NCI-H460 (cell line): ENCODE measurements at places on chromosomes 5 and 9. TPM values are rescaled to one million over a fixed set of nuclear protein-coding genes. Genes with fewer than 3 reads are reported as not detected.
A peak's percentile ranks its signal among the peaks of the same experiment; 100 is the strongest.

SV2C gene
- total RNA-seq = not detected in 2 replicates

GRCh38 chr9:95096381-95096780 lies 221.1 kb downstream of the FANCC start:
- DNase-seq = no peak

ZNF300 gene
- 0.05 and 0.06 TPM in 2 replicates for total RNA-seq

DNA sequence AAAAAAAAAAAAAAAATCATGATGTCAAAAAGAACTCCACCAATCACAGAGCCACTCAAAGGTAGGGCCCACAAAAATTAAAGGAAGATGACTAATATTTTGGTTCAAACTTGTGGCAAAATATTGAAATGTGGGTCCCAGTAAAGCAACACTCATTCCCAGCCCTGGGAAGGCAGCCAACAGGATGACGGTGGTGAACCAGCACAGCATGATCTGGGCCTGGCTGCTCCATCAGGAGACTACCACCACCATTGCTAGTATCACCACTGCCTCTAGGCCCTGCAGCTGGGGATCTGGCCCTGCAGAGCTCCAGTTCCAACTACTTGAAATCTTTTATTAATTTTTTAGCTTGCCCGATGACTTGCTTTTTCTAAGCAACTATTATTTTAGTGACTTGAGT lies 206.8 kb upstream of the ITGA1 start:
- no peak for DNase-seq

DNA sequence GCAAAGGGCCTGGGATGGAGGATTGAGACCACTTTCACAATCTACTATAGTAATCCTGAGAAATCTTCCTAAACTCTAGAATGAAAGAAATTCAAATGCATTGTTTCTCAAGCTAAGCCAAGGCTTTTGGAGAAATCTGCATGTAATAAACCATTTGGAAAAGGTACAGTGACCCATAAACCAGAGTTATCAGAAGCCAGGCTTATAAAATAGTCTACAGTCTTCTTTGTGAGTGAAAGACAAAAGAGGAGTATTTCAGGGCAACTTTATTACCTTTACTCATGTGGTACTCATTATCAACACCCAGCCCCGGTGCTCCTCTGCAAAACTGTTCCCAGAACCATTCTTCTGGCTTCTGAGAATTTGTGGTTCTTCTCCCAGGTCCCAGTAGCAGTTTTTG lies 87.0 kb downstream of the GALNT10 start:
- no peak for DNase-seq

GRCh38 chr5:81183811-81184748 lies 49.0 kb upstream of the CKMT2 start:
- DNase-seq = no peak

GRCh38 chr5:136132087-136132486 lies 558 bp upstream of the SMAD5 start:
- DNase-seq = no peak

- no peak for DNase-seq
Observed at GRCh38 chr5:137516251-137516797, 17.2 kb upstream of the SPOCK1 start.

SMIM33 gene
- total RNA-seq = not detected in 2 replicates

INSL6 gene
- not detected in 2 replicates for total RNA-seq

GRCh38 chr9:137456061-137456863 lies 2.9 kb downstream of the NSMF start:
- DNase-seq = no peak

DNA sequence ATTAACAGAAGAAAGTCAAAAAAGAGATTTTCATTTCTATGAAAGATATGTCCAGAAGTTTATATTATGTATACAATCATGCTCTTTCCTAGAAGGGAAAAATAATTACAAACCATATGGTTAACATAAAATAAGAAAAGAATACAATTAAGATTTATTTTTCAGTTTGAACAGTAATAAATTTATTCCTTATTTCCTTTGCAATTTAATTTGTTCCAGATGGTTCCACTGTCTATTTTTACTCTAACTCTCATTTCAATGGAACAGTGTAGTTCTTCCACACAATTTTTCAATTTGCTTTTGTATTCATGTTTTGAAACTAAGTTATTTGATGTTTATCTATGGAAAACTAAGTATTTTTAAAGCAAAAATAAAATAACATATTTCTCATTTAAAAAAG lies 1026.3 kb downstream of the TAF11L14 start:
- DNase-seq = no peak

- DNase-seq = no peak
Observed at GRCh38 chr9:121709798-121710197, 58.4 kb downstream of the DAB2IP start.

DNA sequence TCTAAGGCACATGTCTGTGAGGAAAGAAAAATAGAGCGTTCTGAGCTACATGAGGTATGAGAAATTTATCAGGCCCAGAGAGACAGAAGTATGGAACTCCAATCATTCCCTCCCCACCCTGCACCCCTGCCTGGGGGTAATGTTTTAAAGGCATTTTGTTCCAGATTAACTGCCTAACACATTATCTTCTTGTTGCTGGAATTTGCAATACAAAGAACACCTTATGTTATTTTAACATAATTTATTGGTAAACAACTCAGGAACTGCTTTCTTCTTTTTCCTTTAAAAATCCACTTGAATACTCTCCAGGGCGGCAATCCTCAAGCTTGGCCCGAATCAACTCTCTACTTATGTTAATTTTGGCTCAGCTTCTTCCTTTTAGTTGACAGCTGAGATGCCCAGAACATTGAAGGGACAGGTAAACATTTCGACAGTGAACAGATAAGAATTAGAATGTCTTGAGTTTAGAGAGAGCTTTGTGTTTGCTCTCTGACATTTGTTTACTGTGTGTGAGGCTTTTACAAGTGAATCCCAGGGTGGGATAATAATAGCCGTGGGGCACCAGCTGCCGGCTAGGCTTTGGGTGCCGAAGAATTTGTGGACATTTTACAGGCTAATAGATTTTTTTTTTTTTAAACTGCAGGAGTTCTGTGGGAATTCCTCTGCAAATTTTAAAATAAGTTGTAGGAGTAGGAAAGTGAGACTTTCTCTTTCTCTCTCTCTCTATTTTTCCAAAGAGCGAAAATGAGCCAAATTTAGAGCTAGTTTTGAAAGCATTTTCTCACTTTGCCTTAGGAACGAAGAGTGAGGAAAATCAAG lies 96.4 kb upstream of the TAF11L2 start:
- no peak for DNase-seq

- DNase-seq = no peak
Observed at GRCh38 chr5:108919591-108920326, 172.1 kb downstream of the FER start.

GRCh38 chr9:88922091-88922490 lies 69.2 kb upstream of the S1PR3 start:
- no peak for DNase-seq

GRCh38 chr9:99257723-99258389 lies 35.8 kb downstream of the SEC61B start:
- no peak for DNase-seq

- DNase-seq = no peak
Observed at GRCh38 chr9:123967323-123967722, 37.4 kb upstream of the DENND1A start.

- no peak for DNase-seq
Observed at GRCh38 chr5:177132136-177133095, 1.2 kb upstream of the NSD1 start.

GRCh38 chr9:15304632-15305031 lies 2.4 kb downstream of the TTC39B start:
- DNase-seq = no peak

DNA sequence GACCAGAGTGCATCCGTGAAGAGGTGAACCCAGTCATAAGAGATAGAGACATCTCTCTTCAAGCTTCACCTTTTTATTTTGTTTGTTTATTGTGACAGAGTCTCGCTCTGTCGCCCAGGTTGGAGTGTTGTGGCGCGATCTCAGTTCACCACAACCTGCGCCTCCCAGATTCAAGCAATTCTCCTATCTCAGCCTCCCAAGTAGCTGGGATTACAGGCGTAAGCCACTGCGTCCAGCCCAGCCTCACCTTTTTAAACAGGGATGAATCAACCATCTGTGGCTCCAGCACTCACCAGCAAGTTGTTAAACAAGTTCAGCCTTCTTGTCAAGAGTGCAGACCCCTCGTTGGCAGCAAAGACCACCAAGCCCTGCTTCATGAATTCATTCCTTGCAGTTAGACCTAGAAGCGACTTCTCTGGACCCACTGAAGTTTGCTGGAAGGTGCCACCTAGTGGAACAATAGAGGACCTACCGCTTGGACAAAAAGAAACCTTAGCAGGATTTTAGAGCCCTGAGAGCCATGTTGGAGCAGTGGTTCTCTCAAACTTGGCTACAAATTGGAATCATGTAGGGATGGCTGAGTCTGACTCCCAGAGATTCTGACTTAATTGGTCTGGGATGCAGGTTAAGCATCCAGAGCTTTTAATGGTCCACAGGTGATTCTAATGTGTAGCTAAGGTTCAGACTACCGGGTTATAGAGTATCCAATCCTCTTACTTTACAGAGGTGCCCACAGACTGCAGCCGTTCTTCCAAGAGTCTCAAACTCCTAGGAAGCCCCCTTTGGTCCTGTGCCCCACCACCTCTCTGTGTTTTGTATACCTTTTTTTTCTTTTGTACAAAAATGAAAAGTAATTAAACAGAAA lies 10.5 kb upstream of the GALNT10 start:
- peak; percentile 73 for DNase-seq

SUSD3 gene
- 0.27 and 0.32 TPM in 2 replicates for total RNA-seq

C5orf46 gene
- total RNA-seq = not detected in 2 replicates

DNA sequence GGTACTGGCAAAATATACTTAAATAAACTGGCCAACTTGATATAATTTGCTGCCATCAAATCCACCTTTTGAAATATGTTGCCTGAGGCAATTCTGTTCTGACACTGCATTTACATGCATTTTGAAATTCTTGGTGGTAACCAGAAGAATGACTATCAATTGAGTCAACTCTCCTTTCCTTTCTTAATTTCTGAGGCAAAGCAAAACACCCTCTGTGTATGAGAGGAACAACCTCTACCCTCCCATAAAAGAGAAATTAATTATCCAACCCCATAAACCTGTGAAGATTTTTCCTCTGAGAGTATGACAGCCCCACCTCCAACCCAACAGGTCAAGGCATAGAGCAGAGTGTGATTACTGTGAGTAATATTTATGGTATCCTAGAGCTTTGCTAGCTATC lies 286.8 kb downstream of the NR2F1-AS1 start:
- no peak for DNase-seq

GRCh38 chr5:127428748-127429147 lies 88.7 kb upstream of the PRRC1 start:
- DNase-seq = no peak

DNA sequence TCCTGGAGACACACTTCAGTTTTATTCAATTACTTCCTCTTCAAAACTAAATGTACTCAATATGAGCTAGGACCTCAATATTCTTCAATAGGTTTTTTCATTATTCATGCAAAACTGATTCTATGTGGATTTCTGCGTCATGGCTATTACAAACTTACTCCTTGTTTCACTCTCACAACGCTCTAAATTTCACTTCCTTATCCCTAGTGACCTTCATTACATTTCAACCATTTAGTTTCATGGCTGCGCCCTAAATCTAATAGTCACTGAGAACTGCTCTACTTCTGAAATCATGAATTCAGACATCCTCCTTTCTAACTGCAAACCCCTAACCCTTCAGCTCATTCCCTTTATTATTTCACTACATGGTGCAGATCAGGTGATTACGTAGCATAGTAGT lies 93.9 kb downstream of the SLC25A46 start:
- no peak for DNase-seq

OTULINL gene
- 0.29 and 0.35 TPM in 2 replicates for total RNA-seq

POLK gene
- total RNA-seq = 31.6 and 35.1 TPM in 2 replicates

ZCCHC10 gene
- total RNA-seq = 28.5 and 42.6 TPM in 2 replicates
